Subcutaneous preadipocyte (primary cell): ENCODE measurements at places on chromosomes 2 and 18. TPM values are rescaled to one million over a fixed set of nuclear protein-coding genes. Genes with fewer than 3 reads are reported as not detected.

The DYNC2LI1 gene
- total RNA-seq, result 15.4 and 19.0 TPM in 2 replicates

The ABCG8 gene
- not detected in 2 replicates for total RNA-seq

The NMUR1 gene
- not detected in 2 replicates for total RNA-seq

The DLX1 gene
- under 0.01 and 0.39 TPM in 2 replicates for total RNA-seq

The LRRTM1 gene
- under 0.01 TPM in 1 of 2 replicates, not detected in the other for total RNA-seq

The KIAA2012 gene
- not detected in 2 replicates for total RNA-seq

The POTEI gene
- total RNA-seq, result not detected in 2 replicates

The ASB18 gene
- not detected in 2 replicates for total RNA-seq

The ANTXR1 gene
- total RNA-seq, result 24.6 and 29.5 TPM in 2 replicates
